ENCODE measurements at places on chromosomes 16 and 17. TPM values are rescaled to one million over a fixed set of nuclear protein-coding genes. Genes with fewer than 3 reads are reported as not detected.

SLC35G6 gene
- total RNA-seq, result not detected

DNA sequence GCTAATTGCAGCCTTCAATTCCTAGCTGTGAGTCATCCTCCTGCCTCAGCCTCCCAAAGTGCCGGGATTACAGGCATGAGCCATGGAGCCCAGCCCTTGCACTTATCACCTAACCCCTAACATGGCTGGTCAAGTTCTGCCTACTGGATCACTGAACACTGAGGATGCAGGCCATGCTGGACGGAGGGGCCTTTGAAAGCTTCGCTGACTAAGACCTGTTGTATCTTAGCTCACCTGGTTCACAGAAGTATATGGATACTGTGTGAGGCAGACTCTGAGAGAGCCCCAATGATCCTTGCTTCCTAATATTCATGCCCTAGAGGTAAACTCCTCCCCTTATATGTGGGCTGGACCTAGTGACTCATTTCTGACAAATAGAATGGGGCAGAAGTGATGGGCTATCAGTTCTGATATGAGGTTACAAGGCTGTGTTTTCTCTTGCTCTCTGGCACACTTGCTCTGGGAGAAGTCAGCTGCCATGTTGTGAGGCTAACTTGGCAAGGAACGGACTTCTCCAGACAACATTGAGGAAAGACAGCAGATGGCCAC is 11.7 kb upstream of the TMIGD1 start:
- H3K4me1 ChIP-seq, result peaks cover 4% of the 10 kb centered on the region
- no peaks in the 10 kb centered on the region for H3K27me3 ChIP-seq
- DNase-seq, result no peak
- H3K27ac ChIP-seq, result no peak overlapping the region
- no peak overlapping the region for H3K4me3 ChIP-seq
- no peaks in the 10 kb centered on the region for H3K36me3 ChIP-seq

GRCh38 chr17:41433586-41433985 is 7.2 kb downstream of the KRT38 start:
- DNase-seq, result no peak
- H3K36me3 ChIP-seq, result no peaks in the 10 kb centered on the region
- H3K27ac ChIP-seq, result no peak overlapping the region
- no peaks in the 10 kb centered on the region for H3K4me1 ChIP-seq

- H3K27ac ChIP-seq, result no peak overlapping the region
- DNase-seq, result no peak
- no peaks in the 10 kb centered on the region for H3K36me3 ChIP-seq
- H3K4me3 ChIP-seq, result no peak overlapping the region
These were observed 25.0 kb downstream of the XPO6 start for GRCh38 chr16:28186752-28187151.

GRCh38 chr17:38891441-38891840 is 21.6 kb downstream of the LASP1 start:
- no peak for DNase-seq
- peaks cover 63% of the 10 kb centered on the region for H3K36me3 ChIP-seq
- H3K27ac ChIP-seq, result no peak overlapping the region
- no peaks in the 10 kb centered on the region for H3K27me3 ChIP-seq
- peaks cover 40% of the 10 kb centered on the region for H3K4me1 ChIP-seq
- no peak overlapping the region for H3K4me3 ChIP-seq

DNA sequence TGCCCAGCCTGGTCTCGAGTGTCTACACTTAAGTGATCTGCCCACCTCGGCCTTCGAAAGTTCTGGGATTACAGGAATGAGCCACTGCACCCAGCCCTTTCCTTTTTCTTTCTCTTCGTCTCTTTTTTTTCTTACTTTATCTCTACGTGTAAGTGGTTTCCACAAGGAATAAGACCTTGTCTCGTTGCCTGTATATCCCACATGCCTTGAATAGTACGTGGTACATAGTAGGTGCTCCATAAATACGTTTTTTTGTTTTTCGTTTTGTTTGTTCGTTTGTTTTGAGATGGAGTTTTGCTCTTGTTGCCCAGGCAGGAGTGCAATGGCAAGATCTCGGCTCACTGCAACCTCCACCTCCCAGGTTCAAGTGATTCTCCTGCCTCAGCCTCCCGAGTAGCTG is 86.0 kb downstream of the YPEL2 start:
- H3K4me3 ChIP-seq, result no peak overlapping the region
- no peaks in the 10 kb centered on the region for H3K36me3 ChIP-seq
- H3K27ac ChIP-seq, result no peak overlapping the region
- no peaks in the 10 kb centered on the region for H3K27me3 ChIP-seq
- H3K4me1 ChIP-seq, result no peaks in the 10 kb centered on the region

DNA sequence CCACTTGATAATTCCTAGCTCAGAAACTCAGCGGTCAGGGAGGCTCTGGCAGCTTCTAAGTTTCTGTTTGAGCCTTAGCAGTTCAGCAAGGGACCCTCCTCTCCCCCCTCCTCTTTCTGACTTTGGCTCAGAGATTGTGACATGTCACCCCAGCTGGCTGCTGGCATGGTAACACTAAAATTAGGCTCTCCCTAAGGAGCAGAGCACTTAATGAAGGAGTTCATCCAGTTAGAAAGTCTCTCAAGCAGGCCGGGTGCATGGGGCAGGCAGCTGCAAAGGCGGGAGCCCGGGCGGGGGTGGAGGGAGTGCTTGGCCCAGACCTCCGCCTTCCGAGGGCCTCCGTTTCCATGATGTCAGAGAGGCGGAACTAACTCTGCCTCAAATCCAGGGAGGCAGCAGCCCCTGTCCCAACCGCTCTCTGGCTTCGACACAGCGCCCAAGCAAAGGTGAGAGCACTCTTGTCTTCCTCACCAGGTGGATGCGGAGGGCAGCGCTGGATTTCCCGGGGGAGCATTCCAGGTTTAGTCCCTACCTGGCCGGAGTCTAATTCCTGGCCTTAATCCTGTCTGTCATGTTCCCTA is 128.0 kb upstream of the PLCG2 start:
- H3K4me1 ChIP-seq, result no peaks in the 10 kb centered on the region
- peaks cover 20% of the 10 kb centered on the region for H3K36me3 ChIP-seq
- no peak overlapping the region for H3K27ac ChIP-seq
- H3K27me3 ChIP-seq, result no peaks in the 10 kb centered on the region
- no peak overlapping the region for H3K4me3 ChIP-seq
